ENCODE measurements at places on chromosomes 11 and 22.

GRCh38 chr11:24373516-24373915 lies 123.3 kb upstream of the LUZP2 start:
- no peak for DNase-seq

DNA sequence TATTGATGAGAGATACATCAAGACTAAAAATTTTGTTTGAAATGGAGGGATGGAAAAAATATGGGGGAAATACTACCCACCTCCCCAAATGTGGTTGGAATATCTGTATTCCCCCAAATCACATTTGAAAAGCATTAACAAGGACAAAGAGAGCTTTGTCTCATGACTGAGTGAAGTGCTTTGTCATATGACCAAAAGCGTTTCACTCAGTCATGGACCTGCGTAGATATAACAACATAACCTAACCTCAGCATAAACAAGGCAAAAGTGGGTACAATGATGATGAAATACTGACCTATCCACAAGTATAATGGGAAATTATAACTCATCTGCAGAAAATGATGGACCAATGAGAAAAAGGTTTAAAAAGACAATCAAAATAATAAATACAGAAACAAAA lies 418.3 kb downstream of the TBC1D22A start:
- no peak for DNase-seq

GRCh38 chr22:25447067-25447685 lies 117.3 kb upstream of the GRK3 start:
- DNase-seq: no peak

GRCh38 chr11:71307811-71308645 lies 55.7 kb upstream of the SHANK2 start:
- DNase-seq: no peak

DNA sequence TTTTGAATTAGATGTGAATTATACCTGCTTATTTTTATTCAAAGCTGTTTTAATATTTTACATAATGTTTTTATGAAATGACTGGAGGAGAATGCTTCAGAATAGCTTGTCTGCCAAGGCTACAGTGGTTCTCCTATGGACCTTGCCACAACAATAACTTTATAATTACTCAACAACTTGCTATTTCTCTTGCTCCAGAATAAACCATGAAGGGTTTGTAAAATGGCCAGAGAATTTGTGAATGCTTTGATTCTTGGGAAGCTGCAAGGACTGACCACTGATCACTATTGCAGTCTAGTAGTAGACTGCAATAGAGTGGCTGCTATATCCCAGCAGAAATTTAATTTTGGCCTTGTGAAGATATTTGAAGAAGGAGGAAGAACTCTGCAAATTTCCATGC lies 199.7 kb downstream of the FAT3 start:
- no peak for DNase-seq

DNA sequence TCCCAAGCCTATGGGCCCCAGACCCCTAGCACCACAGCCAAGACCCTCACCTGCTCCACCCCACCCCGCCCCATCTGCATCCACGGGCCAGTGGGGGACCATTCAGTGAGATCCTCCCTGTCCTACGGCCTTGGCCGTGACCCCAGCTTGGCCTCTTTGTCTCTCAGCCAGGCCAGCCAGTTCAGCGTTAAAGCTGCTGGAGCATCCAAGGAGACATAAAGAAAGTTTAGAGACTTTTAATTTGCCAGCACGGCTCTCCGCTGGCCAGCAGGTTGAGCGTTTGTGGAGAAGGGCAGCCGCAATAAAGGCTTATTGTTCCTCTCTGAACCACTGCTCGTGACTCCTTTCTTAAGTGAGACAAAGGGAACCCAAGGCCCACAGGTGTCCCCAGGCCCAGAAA lies 49.3 kb upstream of the LMO1 start:
- DNase-seq: no peak

DNA sequence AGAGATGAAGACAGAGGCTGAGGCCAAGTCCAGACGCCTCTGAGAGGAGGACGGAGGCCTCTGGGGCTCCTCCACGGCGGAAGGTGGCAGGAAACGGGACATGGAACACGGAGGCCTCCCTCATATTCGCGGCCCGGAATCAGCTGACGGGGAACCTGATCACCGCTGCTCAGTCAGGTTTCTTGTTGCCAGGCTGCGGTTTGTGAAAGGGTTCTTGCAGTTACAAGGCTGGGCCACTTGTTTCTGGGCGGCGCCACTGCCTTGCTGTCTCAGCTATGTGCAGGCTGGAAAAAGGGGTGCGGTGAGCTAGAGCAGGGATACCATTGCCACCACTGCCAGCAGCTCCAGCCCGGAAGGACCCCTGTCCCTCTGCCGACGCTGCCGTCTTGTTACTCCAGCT lies 10.0 kb upstream of the MMP1 start:
- no peak for DNase-seq

DNA sequence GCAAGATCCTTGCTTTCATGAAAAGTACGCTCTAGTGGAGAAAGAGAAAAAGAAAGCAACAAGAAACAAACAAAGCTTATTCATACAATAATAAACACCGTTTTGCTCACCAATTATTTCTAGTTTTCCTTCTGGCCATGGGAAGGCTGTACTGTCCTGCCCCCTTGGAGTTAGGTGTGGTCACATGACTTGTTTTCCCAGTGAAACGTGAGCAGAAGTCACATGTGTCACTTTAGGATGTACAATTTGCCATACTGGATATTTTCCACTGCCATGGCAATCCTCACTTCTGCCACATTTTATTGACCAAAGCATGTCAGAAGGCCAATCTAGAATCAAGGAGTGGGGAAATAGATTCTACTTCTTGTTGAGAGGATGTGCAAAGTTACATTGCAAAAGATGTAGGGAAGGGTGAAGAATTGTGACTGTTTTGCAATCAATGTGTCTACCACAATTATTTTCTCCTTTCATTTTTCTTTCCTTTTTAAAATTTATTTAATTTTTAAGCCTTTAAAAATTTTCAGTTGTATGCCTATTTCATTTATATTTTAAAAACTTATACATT lies 24.3 kb upstream of the TRAF6 start:
- DNase-seq: no peak

- no peak for DNase-seq
Measured at GRCh38 chr11:78262691-78263090, 74.0 kb downstream of the USP35 start.

- DNase-seq: no peak
Measured at GRCh38 chr22:38712486-38713207, 6.9 kb downstream of the GTPBP1 start.

- DNase-seq: no peak
Measured at GRCh38 chr22:47789171-47789570, 1026.7 kb downstream of the TBC1D22A start.

- DNase-seq: no peak
Measured at GRCh38 chr11:80669620-80670019, 1228.8 kb upstream of the TENM4 start.

DNA sequence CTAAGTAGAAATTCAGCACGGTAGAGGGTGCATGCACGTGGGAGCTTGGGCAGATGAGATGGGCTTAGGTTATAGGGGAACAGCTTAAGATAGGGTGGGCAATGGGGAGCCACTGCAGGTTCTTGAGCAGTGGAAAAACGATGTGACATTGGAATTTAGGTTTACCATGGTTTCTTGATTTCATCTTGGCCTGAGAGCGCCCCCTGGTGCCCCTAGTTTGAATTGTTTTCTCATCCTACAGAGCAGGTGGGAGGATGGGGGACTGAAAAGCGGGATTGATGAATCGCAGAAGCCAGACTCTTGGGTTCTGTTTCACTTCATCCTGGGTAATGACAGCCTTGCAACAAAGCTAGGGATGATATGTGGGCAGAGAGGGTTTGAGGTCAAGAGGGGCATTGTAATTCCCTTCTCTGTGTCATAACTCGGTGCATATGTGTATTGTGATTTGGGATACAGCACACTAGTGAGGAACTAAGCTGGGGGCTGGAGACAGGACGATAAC lies 6.7 kb upstream of the MCAM start:
- peak; percentile 91 for DNase-seq

DNA sequence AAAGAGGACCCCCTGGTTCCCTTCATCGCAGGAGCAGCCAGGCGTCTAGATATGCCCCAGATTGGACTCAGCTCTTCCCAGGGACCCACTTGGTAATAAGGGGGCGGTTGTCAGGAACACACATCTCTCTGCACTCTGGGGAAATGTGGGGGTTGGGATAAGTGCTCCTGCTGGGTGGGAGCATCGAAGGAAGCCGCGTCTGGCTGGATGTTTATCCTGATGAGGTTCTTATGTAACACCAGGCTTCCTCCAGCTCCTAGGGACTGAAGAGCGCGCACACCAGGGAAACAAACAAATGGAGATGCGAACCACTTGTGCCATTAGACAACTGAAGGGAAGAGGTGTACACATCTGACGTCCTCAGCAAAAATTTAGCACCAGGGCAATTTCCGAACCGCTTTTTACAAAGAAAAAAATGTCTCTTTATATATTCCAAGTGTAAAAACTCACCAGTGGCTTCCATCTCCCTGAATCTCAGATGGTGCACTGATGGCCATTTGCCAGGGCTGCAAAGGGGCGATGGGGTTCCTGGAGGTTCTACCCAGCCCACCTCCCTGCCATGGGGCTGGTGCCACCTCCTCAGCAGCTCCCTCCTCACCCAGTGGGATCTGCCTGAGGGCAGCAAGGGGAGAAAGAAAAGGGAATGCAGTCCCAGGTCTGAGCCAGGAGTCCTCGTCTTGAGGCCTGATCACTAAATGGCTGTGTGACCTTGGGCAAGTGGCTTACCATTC lies 89.4 kb downstream of the PKNOX2 start:
- DNase-seq: no peak

DNA sequence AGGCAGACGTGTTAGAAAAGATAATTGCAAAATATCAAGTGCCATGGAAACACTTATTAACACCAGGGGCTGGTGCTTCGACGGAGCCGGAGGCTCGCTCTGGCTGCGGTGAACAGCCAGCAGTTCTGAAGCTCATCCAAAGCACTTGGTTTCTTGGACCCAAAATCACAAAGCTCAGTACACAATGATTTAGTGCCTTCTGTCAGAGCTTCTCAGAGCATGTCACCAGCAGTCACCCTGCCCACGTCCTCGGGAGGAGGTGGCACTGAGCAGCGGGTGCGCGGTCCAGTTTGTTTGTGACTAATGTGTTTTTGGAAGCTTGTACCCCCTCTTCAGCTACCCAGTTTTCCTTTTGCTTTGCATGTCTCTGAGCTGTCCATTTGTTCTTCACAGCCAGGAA lies 58.7 kb upstream of the KIRREL3 start:
- DNase-seq: no peak

- peak; percentile 28 for DNase-seq
Measured at GRCh38 chr22:20904008-20904979, 12.9 kb upstream of the CRKL start.

- no peak for DNase-seq
Measured at GRCh38 chr22:25692397-25693267, 49.4 kb upstream of the MYO18B start.

GRCh38 chr11:132028380-132029240 lies 658.2 kb downstream of the NTM start:
- DNase-seq: peak; percentile 23

DNA sequence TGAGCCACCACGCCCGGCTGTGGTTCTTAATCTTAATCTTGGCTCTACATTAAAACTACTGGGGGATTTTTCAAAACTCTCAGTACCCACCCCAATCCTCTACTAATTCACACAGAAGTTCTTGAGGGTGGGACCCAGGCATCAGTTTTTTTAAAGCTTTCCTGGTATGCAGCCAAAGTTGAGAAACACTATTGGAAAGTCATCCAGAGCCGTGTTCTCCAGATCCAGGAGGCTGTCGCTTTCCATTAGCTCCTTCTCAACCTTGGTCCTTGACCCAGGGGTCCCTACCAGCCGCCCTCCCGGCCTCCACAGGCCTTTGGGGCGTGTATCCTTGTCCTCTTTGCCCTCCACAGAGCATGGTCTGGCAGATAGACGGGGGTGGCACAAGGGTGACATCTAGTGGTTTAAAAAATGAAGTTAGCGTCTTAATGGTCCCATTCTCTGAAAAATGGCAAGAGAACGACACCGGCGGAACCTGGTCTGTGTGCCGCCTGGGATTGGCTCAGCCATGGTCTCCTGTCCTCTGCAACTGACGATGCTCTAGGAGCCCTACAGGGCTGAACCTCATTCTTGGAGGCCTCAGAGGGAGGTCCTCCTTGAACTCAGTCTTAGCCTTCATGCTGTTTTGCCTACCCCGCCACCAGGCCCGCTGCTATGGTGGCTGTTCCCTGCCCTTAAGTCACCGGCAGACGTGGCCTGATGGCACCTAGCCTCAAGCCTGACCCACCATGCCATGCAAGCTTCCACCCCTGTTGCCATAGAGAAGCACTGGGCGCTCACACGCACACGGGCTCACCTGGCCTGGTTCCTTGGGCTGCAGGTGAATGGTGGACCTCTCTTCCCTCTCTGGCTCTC lies 152.0 kb upstream of the SYN3 start:
- DNase-seq: no peak

DNA sequence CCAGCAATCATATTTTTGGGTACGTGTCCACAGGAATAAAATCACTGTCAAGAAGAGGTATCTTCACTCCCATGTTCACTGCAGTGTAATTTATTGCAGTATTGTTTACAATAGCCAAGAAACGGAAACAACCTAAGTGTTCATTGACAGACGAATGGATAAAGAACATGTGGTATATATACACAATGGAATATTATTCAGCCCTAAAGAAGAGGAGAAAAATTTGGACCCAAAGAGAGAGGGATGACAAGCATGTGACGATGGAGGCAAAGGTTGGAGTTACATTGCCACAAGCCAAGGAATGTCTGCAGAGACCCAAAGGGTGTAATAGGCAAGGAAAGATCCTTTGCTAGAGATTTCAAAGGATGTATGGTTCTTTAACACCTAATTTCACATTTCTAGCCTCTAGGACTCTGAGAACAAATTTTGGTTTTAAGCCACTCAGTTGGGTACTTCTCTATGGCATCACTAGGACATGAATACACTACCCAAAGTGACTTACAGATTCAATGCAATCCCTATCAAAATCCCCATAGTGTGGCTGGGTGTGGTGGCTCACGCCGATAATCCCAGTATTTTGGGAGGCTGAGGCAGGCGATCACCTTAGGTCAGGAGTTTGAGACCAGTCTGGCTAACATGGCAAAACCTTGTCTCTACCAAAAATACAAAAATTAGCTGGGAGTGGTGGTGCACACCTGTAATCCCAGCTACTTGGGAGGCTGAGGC lies 31.1 kb upstream of the TOP3B start:
- DNase-seq: no peak

DNA sequence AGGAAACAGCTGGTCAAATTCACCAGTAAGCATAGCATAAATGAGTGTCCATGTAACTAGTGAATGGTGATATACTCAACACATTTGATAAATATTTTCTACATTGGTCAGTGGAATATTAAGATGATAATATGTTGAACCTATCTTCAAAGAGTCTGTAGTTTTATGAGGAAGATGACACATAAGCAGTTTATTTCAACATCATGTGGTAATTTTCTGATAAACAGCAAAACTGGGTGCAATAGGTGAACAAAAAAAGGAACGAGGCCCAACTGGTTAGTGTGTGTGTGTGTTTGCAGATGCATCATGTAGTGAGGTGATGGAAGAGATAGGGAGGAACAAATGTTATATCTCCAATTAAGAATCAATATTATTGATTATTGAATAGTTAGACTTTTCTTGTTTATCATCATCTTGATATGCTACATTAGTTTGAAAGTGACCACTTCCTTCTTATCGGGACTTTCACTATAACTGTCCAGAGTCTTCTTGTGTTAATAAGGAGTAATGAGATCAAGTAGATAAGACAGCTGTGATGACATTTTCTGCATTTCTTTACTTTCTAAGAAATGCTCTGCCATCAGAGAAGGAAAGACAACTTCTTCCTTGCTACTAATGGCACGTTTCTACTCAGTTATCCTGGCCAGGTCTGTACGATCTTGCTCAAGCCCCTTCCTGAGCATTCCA lies 270.7 kb downstream of the ETS1 start:
- DNase-seq: no peak

GRCh38 chr11:57597461-57597915 lies at the start of gene SERPING1:
SERPING1 (plus strand) TSS chr11:57597685; CDS start chr11:57598271, 586 bp downstream.
- peak; percentile 91 for DNase-seq

Data from uterus (tissue), 4 donors.